ENCODE measurements at places on chromosomes 1 and 21.

- peak; percentile 65 for DNase-seq
Observed at GRCh38 chr1:21149855-21150432, 26.8 kb downstream of the EIF4G3 start.

DNA sequence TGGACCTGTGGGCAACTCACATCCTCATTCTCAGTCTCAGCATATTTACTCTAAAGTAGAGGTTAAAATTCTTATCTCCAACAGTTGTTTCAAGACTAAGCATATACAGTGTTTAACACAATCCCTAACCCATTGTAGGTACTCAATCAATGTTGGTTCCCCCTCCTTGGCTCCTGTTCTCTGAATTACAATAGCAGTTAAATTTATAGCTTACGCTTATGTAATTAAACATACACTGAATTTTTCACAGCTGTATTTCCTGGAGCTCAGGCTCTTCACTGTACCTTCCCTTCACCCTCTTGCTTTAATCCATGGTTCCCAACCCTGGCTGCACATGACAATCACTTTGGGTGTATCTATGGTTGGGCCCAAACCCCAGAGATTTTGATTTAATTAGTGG is 89.4 kb downstream of the LPAR3 start:
- no peak for DNase-seq

- no peak for DNase-seq
Observed at GRCh38 chr1:53378061-53378460, 50.2 kb upstream of the LRP8 start.

GRCh38 chr1:45953934-45954847 is 150.8 kb downstream of the MAST2 start:
- peak; percentile 77 for DNase-seq

DNA sequence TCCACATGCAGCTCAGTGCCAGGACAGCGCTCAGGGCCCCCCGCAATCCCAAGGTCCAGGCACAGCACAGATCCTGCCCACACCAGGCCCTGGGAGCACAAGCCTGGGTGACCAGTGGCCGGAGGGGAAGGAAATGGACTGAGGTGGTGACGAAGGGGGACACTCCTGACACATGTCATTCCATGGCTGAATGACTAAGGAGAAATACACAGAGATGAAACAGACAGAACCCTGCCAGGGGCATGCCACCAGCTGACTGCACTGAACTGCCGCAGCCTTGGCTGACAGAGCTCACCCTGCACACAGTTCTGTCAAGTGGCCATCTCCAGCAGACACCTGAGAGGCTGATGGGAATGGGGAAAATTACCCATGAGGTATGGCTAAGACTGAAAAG is 56.1 kb downstream of the HSF2BP start:
- DNase-seq: peak; percentile 68

DNA sequence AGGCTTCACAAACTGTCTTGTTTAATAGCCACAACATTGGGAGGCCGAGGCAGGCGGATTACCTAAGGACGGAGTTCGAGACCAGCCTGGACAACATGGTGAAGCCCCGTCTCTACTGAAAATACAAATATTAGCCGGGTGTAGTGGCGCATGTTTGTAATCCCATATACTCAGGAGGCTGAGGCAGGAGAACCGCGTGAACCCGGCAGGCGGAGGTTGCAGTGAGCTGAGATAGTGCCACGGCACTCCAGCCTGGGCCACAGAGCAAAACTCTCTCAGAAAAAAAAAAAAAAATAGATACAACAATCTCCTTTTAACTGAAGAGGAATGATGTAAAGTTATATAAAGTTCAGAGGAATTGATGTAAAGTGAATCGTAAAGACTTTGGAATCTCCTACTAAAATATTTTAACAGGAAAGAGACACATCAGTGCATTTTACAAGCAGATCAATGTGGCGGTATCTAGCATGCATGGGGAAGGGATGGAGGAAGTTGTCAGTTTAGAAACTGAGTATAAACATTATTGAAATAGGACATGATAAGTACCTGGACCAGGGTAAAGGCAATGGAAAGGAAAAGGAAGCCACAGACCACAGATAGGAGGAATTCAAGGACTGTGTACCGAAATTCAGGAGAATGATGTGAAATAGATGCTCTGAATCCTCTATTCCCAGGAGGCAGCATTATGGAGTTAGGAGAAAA is 41.5 kb downstream of the PTPRC start:
- no peak for DNase-seq

GRCh38 chr1:18058981-18059605 is 48.5 kb upstream of the IGSF21 start:
- DNase-seq: no peak

- peak; percentile 30 for DNase-seq
Observed at GRCh38 chr1:3316340-3316943, 138.0 kb upstream of the ARHGEF16 start.

- no peak for DNase-seq
Observed at GRCh38 chr1:48873944-48874343, 97.3 kb upstream of the BEND5 start.

DNA sequence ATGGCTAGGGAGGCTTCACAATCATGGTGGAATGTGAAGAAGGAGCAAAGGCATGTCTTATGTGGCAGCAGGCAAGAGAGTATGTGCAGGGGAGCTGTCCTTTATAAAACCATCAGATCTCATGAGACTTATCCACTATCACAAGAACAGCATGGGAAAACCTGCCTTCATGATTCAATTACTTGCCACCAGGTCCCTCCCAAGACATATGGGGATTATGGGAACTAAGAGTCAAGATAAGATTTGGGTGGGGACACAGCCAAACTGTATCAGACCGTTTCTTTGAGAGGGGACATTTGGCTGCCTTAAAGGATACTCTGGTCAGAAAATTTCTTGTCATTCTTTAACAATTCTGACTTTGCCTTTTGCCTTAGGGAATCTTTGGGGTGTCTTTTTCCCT is 3.2 kb upstream of the XPR1 start:
- no peak for DNase-seq

- DNase-seq: no peak
Observed at GRCh38 chr1:1914971-1915692, at the start of gene CALML6. TSS of gene CALML6 (plus strand) at chr1:1915260. CDS start at chr1:1915281, 21 bp downstream.

DNA sequence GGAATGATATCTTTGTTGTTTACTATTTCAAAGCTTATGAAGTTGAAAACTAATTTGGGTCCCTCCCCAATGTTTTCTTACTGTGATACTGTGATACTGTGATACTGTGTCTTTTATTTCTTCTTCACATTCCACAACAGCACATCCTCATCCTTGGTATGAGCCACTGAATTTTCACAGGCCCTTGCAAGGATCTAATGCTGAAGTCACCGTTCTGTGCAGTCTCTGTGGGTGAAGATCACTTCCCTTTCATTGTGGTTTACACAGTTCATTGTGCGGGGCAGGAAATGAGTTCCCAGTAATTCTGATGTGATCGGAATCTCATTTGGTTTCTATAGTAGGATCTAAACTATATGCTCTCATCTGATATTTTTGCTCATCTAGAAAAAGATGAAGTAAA is 32.1 kb upstream of the PAXBP1 start:
- no peak for DNase-seq

DNA sequence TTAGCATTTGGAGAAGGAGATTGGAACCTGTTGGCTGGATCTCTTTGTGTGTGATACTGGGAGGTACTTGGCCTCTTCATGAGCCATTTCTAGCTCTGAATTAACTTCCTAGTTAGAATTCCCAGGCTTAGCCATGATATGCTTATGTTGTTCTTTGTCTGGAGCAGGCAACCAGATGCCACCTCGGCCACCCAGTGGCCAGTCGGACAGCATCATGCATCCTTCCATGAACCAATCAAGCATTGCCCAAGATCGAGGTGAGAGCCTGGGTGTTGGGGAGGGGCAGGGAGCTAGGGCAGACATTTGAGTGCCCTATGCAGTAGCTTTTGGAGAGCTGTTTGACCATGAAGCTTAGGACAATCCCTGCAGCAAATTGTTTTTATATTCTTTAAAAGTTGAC is 26.5 kb upstream of the PIGV start:
- no peak for DNase-seq
